ENCODE measurements at places on chromosomes 2 and 18. TPM values are rescaled to one million over a fixed set of nuclear protein-coding genes. Genes with fewer than 3 reads are reported as not detected.

Gene PSMD1
- total RNA-seq = 124 TPM

Gene RBM44
- 0.21 TPM for total RNA-seq

Gene MZT2A
- total RNA-seq = 174 TPM

Gene SLC23A3
- total RNA-seq = 0.58 TPM

Gene VWA3B
- 0.43 TPM for total RNA-seq

Gene TMEM163
- 0.12 TPM for total RNA-seq

Gene KIF3C
- total RNA-seq = 52.0 TPM

Gene CHRND
- total RNA-seq = not detected

Gene ANKRD23
- 1.0 TPM for total RNA-seq

Gene KIAA2012
- not detected for total RNA-seq

Gene SP9
- total RNA-seq = 2.4 TPM

Gene GALNT5
- 2.8 TPM for total RNA-seq

Gene NPC1
- total RNA-seq = 103 TPM

Gene CXCR2
- not detected for total RNA-seq

Gene SLC19A3
- total RNA-seq = 3.6 TPM

Data from A549 treated with CpdA at 1 μM for 4 hours (cell line).